ENCODE measurements at places on chromosomes 1 and 21.

DNA sequence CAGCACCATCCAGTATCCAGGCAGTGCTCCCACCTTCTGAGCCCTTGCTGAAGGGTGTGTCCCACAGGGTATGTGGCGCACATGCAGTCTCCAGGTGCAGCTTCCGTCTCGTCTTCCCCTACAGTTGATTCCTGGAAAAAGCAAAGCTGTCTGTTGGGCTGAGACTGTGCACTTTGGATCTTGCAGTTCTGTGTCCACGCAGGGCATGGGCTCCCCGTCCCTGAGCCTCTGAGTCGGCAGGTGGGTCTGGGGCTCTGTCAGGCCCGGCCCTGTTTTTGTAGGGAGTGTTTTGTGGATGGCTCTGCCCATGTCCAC, 32.8 kb downstream of the SNAP47 start:
- DNase-seq = no peak

GRCh38 chr1:222784916-222785315, 29.9 kb upstream of the DISP1 start:
- DNase-seq = no peak

DNA sequence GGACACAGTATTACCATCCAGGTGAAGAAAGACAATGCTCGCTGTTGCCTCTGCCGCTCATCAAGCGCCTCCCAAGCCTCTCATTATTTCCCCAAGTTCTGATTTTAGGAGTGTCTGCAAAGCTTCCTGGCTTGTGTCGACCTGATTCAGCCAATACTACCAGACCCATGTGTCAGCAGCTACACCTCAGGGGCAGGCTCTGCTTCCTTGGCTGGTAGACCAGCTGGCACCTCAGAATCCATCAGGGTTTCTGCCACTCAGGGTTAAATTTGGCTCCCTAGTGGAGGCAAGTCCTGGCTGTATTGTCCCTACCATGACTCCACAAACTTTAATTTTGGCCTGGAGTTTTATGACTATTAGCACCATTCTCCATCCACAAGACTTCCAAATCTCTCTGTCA, 35.4 kb downstream of the SUSD4 start:
- no peak for DNase-seq

- no peak for DNase-seq
Measured at GRCh38 chr1:153233448-153233847, 16.1 kb downstream of the PRR9 start.

DNA sequence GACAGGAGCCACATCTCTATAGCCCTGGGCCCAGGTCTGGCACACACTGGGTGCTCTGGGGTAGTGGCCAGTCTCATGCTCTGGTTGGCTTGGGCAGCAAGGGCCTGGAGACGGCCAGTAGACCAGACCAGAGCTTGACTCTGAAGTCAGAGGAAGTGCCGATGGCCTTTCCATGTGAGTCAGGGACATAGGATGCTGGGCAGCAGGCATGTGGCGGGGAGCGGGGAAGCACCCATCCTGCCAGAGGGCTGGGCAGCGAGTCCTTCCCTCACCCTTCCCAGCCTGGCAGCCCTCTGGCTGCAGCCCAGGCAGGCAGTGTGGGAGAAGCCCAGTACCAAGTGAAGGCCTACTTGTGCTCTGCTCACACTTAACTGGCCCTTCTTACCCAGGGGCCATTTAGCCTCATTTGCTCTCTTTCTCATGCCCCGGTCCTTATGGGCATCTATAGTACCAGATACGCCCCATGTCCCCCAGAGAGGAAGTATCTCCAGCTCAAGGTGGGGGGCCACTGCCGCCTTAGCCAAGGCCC, 3.3 kb downstream of the GPR153 start:
- no peak for DNase-seq

- DNase-seq = no peak
Measured at GRCh38 chr1:203720242-203720641, 44.7 kb upstream of the LAX1 start.

DNA sequence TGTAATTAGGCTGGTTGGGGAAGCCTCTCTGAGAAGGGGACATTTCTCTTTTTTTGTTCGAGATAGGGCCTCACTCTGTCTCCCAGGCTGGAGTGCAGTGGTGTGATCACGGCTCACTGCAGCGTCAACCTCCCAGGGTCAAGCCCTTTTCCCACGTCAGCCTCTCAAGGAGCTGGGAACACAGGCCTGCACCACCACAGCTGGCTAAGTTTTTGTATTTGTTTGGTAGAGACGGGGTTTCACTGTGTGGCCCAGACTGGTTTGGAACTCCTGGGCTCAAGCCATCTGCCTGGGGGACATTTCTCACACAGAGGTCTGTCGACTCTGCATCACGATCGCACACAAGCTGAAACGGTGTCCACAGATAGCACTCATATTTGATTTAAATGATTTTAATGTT, 39.7 kb downstream of the HUNK start:
- DNase-seq = no peak

- DNase-seq = no peak
Measured at GRCh38 chr1:161259765-161260164, 1.2 kb downstream of the PCP4L1 start.

GRCh38 chr1:39609618-39610331, 29.7 kb downstream of the HEYL start:
- no peak for DNase-seq

GRCh38 chr1:42462828-42463763, at the start of gene CCDC30:
Gene CCDC30, plus strand, starts transcription at chr1:42463286. Its CDS starts 17,266 bp downstream, at chr1:42480552.
- peak; percentile 98 for DNase-seq

- peak; percentile 22 for DNase-seq
Measured at GRCh38 chr1:175481126-175482070, 262.0 kb downstream of the TNR start.

DNA sequence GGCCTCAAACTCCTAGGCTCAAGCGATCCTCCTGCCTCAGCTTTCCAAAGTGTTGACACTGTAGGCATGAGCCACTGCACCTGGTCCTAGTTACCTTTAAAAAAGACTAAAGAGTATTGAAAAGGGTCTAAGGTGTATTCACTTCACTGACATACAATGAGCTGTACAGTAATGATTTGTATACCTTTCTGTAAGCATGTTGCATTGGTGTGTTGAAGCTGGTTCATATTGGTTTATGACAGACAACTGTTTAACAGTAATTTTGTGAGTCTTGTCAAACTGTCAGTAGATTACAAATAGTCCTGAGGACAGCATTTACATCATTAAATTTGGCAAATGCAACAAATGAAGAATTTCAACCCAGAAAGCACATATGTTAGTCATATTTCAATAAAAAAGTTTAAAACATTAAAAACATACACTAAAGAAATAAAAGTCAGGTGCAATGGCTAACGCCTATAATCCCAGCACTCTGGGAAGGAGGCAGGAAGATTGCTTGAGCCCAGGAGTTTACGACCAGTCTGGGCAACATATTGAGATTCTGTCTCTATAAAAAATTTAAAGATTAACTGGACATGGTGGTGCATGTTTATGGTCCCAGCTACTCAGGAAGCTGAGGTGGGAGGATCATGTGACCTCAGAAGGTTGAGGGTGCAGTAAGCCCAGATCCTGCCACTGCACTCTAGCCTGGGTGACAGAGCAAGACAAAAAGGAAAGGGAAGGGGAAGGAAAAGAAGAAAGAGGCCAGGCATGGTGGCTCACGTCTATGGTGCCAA, 88.3 kb upstream of the HP1BP3 start:
- no peak for DNase-seq

DNA sequence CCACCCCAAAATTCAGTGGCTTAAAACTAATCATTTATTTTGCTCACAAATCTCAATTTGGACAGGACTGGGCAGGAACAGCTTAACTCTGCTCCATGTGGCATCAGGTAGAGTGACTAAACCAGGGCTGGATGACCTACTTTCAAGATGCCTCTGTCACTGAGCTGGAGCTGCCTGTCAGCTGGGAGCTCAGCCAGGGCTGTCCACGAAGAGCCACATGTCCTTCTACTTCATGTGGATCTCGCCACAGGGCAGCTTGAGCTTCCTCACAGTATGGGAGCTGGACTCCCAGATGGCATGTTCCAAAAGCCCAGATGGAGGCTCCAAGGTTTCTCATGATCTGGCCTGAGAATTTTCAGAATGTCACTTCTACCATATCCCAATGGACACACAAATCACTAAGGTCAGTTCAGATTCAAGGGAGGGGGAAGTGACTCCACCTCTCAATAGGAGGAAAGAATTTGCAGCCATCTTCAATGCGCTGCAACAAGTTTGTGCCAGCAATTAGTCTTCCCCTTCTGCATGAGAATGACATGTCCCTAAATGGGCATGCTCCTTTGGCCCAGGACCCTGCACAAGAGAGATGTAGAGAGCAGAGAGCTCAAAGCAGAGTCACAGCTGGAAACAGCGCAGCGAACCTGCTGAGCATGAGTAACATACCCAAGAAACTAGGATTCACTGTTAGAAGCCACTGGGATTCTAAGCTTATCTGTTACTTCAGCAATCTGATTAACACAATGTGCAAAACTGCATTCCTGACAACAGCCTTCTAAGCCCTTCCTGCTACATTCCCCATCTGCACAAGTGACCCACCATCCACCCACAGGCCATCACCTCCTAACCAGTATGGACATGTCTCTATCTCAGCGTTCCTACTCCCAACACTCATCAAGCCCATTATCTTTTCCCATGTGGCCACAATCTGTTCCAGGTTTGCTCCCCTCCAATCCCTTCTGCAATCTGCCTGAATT, 17.0 kb downstream of the HLCS start:
- DNase-seq = no peak

- DNase-seq = peak; percentile 23
Measured at GRCh38 chr1:35808450-35809113, 766 bp downstream of the AGO4 start.

GRCh38 chr1:12140515-12141162, 26.2 kb upstream of the TNFRSF1B start:
- DNase-seq = no peak

DNA sequence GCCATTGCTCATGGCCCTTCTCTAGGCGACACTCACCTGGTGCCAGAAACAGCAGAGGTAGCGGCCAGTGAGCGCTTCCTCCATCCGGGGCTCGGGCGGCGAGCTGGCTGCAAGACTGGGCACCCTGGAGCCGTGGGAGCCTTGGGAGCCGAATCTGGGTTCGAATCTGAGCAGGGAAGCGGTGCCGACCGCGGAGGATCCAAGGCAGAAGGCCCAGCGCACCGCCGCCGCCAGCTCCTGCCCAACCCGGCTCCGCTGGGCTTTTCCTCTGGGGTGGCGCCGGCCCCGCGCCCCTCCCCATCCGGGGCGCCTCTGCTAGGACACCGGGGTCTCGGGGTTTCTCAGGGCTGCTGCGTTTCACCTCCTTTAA, 1.7 kb upstream of the PRDM16 start:
- no peak for DNase-seq

DNA sequence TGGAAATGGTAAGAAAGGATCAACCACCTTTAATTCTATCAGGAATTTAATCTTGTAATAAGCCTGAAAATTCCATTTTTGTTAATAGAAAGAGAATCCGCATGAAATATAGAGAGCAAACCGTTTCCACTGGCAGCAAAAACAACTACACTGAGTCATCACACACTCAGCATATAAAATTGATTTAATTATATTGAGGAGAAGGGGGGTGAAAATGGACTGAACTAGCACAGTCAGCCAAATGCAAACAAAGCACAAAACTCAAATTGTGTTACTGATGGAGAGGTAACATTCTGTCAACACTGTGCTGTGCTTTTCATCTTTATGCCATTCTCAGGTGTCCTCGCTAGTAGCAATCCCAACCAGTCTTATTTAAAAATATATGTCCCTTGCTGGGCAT, 1583.9 kb downstream of the MRPL39 start:
- no peak for DNase-seq

DNA sequence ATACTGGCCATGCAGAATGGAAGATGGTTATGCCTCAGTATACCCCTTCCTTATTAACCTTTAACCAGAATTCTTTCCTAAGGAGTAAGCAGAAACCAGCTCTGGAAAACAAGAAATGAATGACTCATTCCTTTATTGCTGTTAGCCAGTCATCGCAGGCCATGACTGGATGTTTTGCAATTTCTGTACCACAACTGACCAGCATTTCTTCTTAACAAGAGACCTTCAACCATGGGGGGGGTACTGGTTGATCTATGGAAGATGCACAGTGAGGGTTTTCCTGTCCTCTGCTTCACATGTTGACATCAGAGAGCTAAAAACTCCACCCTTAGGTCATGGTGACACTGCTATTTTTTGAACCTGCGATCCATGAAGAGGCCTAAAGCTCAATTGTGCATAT, 28.0 kb upstream of the RNF2 start:
- DNase-seq = peak; percentile 70

GRCh38 chr1:89657886-89658285, 25.0 kb downstream of the LRRC8C start:
- DNase-seq = no peak

DNA sequence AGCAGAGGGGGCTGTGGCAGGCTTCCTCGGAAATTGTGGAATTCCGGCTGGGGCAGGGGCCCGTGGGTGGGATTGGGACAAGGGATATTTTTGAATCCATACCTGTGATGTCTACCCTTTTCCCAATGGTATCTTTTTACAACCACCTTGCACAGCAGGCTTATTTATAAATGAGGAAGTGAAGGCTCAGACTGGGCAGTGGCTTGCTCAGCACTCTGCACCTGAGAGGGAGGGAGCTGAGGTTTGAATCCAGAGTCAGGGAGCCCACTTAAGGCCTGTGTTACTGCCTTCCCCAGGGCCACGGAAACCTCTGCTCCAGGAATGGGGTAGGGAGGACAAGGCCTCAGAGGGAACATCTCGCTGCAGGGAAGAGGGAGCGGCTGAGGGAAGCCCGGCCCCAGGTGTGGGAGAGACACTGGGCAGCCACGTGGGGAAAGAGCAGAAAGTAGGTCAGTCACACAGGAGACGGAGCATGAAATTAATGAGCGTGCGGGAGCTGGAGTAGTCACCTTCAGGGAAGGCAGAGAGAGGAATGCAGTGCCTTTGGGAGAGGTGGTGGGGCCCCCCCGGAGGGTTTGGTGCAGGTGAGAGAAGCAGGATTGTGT, 35.4 kb upstream of the SCMH1 start:
- DNase-seq = peak; percentile 60

GRCh38 chr1:181086926-181087325, 1.6 kb upstream of the IER5 start:
- DNase-seq = peak; percentile 62

GRCh38 chr1:111184663-111185062, 15.8 kb downstream of the DENND2D start:
- DNase-seq = no peak

- no peak for DNase-seq
Measured at GRCh38 chr1:217133958-217134856, 411.0 kb upstream of the ESRRG start.

Measured in kidney glomerular epithelial cell (primary cell).